ENCODE measurements at places on chromosomes 13 and 19.

DNA sequence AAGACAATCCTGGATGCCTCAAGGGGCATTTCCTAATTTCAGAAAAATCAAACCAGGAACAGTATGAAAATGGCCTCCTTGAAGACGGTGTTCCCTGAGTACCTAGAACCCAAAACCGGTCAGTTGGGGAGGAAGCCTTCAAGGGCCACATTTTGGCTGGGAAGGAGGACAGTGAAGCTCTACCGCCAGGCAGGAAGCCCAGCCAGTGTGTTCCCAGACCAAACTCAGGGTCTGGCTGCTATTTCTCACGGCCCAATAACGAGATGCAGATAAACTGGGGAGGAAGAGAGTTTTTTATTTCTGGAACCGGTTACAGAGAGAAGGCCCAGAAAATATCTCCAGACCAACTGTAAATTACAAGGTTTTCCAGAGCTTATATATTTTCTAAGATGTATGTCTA lies 24.3 kb upstream of the CEACAM21 start:
- no peak for DNase-seq

- no peak for DNase-seq
Measured at GRCh38 chr19:4541114-4541805, 1.4 kb upstream of the LRG1 start.

DNA sequence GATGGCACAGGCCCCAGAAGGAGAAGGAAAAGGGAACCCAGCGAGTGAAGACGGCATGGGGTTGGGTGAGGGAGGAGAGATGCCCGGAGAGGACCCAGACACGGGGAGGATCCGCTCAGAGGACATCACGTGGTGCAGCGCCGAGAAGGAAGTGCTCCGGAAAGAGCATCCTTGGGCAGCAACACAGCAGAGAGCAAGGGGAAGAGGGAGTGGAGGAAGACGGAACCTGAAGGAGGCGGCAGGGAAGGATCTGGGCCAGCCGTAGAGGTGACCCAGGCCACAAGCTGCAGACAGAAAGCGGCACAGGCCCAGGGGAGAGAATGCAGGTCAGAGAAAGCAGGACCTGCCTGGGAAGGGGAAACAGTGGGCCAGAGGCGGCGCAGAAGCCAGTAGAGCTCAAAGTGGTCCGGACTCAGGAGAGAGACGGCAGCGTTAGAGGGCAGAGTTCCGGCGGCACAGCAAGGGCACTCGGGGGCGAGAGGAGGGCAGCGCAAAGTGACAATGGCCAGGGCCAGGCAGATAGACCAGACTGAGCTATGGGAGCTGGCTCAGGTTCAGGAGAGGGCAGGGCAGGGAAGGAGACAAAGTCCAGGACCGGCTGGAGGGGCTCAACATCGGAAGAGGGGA lies 1.1 kb downstream of the PPP1R12C start:
- DNase-seq = no peak

- no peak for DNase-seq
Measured at GRCh38 chr19:48186541-48186991, 16.1 kb downstream of the ZSWIM9 start.

Measured in NCI-H1930 (cell line).